Activated T-helper 1 cell treated with anti-CD3 and anti-CD28 coated beads, Interleukin-2, amount 50 U/mL, for 16 hours (primary cell): ENCODE measurements at places on chromosomes 2 and 18.

- DNase-seq, result no peak
Observed at GRCh38 chr2:122174061-122174460, 418.6 kb downstream of the TSN start.

GRCh38 chr2:63046961-63047320 lies 3.7 kb upstream of the OTX1 start:
- no peak for DNase-seq

DNA sequence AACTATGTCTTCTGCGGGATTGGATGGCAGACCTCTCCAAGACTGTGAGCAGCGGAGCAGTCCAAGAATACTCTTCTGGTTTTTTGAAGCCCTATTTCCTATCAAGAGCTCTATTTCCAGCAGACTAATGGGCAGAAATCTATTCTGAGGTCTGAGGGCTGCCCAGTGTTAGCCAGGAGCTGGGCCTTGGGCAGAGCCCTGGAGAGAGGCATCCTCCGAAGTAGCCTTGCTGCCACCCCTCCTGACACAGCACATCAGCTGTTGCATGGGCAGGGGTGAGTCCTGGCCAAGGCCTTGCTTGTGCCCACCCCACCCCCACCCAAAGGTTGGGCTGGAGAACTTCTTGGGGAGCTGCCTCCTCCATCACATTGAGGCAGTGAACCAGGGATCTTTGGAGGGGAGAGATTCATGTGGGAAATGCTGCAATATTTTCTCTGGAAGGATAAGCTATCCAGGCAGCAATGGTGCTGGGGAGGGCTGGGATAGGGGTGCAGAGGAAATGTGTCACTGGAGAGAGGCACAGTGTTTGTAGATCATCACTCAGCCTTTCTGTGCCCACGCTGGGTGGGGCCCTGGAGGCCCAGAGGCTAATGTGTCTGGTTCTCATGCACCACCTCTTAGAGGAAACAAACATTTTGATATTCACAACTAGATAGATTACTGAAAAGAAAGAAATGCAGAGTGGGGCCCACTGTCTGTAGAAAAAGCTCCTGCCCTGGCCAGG lies 104.7 kb downstream of the VSNL1 start:
- DNase-seq, result no peak

DNA sequence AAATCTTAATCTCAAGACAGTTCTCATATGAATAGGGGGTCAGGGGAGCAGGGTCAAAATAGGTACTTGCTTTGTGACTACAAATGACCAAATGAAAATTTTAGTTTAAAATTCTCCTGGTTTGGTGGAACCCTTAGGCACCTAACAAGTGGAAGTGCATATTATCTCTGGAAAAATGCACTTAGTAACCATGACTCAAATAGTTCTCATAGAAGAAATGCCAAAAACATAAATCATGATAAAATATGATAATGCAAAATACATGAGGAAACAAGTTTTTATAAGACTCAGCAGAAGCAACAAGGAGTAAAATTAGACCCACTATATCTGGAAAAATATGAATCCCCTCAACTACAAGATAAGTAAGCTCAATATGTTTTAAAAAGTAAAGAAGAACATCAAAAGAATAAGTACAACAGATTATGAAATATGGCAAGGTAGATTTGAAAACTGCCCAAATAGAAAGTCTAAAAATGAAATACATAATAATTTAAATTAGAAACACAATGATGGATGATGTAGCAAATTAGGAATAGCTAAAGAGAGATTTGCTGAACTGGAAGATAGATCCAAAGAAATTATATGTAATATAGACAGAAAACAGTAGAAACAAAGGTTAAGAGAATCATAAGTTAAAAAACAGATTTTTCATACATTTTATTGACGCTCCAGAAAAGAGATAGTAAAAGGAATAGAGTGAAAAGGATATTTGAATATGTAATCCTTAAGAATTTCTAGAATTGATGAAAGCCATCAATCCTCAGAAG lies 308.3 kb downstream of the SETBP1 start:
- no peak for DNase-seq

DNA sequence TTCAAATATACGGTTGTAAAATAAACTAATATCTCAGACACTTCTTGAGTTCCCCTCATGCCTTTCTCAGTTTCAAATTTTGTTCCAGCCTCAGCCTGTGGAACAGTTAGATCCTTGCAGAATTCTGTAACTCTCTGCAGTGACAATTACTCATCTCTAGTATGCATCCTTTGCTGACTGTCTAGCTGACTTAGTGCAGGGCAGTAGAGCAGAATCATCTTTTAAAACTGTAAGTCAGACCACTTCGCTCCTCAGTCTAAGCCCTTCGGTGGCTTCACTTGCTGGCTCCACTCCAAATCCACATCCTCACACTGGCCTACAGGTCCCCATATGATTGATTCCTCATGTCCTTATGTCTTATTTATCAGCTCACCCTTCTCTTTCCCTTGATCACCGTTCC lies 164.1 kb upstream of the ZSWIM2 start:
- DNase-seq, result no peak

DNA sequence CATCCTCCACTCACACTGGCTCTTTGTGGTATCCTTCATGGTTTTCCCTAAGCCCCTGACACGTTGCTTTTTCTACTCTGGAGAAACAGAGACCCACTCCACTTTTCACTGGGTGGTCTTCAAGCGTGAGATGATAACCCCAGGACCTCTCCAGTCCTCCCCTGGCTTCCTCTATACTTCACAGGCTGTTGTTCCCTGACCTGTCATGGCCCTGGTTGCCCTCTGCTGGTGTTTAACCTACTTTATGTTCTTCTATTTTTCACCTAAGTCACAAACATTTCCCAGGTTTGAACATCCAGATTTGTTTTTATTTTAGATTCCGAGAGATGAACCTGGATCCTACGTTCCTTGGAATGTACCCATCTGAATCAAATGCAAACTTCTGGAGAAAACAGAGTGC lies 84.5 kb downstream of the AOX1 start:
- DNase-seq, result no peak

DNA sequence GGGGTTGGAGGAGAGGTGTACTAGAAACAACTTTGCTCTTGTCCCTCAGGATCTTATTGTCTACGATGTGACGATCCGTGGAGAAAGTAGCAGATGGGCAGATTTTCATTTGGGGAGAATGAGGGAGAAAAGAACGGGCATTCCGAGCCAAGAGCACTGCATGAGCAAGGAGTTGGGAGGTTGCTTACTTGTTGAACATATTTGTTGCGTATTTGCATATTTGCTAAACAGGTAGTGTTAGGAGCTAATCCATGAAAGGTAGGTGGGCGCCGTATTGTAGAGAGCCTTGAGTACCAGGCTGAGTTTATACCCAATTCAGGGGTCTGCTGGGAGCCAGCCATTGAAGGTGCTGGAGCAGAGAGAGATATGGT lies 490 bp downstream of the BCS1L start:
- no peak for DNase-seq

- no peak for DNase-seq
Observed at GRCh38 chr2:1594373-1595171, 149.7 kb downstream of the PXDN start.

DNA sequence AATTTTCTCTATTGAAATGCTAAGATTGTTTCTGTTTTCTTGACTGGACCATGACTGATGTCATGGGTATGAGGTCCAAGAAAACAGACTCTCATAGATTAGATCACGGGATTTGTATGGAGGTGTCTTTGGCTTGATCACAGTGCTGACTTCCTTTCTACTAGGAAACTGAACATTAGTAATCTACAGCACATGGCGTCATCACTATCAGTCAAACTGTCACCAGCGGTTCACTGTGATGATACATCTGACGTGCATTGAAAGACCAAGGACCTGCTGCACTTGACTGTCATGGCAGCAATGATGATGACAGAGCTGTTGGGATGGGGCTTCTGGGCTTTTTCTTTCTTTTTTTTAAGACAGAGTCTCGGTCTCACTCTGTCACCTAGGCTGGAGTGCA lies 28.2 kb upstream of the IMPA2 start:
- no peak for DNase-seq

GRCh38 chr18:9681217-9681616 lies 26.9 kb upstream of the RAB31 start:
- no peak for DNase-seq

DNA sequence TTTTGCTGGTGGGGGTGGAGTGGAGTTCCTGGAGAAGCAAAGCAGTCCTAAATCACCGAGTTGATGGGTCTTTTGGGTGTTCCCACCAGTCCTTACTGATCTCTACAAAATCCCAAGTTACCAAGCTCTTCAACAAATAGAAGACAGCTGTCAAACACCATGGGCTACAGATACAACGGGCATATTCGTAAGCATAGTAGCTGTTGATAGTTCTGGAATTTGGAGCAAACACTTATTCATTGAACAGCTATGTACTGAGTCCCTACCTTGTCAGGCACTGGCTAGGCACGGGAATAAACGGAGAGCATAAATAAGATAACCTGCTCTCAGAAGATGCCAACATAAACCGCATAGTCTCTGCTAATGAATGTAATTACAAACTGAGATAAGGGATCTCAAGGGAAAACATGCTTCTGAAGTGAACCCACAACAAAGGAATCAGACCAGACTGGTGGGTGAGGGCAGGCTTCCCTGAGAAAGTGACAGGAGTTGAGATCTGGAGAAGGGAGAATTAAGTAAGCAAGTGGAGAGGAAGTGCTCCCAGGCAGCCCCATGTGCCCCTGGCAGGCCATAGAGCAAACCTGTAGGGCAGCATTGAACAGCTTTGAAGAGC lies 947 bp upstream of the ANKRD44 start:
- no peak for DNase-seq

DNA sequence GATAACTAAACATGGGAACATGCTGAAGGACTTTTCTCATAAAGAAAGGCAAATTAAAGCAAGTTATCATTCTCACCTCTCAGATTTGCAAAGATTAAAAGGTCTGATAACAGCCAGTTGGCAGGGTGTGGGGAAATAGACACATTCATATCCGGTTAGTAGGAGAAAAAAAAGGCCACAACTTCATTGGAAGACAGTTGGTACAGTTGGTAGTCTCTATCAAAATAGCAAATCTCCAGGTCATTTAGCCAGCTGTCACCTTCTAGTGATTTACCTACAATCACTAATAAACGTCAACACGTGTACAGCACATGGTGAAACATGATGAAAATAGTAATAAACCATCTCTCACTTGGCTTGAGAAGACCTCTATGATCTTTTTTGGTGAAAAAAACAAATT lies 16.6 kb downstream of the INPP5D start:
- DNase-seq, result no peak

DNA sequence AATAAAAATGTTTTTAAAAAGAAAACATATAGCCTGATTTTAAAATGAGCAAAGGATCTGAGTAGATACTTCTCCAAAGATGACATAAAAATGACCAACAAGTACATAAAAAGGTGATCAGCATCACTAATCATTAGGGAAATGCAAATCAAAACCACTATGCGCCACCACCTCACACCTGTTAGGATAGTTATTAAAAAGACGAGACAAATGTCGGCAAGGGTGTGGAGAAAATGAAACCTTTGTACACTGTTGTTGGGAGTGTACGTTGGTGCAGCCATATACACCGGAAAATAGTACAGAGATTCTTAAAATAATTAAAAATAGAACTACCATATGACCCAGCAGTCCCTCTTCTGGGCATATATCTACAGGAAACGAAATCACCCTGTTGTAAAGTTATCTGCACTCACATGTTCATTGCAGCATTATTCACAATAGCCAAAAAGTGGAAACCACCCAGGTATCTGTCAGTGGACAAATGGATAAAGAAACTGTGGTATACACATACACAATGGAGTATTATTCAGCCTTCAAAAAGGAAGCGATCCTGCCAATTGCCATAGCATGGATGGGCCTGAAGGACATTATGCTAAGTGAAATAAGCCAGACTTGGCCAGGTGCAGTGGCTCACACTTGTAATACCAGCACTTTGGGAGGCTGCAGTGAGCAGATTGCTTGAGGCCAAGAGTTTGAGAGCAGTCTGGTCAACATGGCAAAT lies 91.6 kb downstream of the PRKRA start:
- DNase-seq, result no peak
